ENCODE measurements at places on chromosomes 11 and 22.

- DNase-seq: no peak
Measured at GRCh38 chr22:30381264-30381663, 5.9 kb downstream of the RNF215 start.

DNA sequence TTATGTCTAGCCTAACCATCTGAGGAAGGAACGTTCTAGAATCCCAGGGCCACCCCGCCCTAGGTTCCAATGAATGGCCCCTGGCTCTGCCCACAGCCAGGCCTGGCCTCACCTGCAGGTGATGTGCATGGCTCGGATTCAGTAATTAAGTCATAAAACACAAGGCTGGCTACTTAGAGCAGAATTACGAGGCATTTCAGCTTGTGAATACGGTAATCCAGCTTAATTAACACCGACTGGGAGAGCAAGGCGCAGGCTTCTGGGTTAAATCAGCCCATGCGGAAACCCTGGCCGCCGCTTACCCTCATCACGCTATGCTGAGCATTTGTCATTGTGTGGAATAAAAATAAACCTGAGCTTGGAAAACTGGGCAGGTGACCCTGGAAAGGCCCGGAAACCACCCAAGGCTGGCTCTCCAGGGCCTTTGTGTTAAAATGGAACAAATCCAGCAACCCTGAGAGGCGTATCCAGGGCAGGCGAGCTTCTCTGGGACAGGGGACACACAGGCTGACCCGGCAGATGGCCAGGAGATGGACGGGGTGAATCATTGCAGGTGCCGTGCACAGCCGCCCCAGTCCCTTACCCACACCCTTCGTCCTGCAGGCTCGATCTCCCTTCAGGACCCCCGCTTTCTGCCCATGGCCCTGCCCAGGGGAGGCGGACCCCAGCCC is 220.2 kb downstream of the CTTN start:
- DNase-seq: no peak

- no peak for DNase-seq
Measured at GRCh38 chr11:81219661-81220060, 1514.0 kb downstream of the FAM181B start.

GRCh38 chr11:75996523-75997442 is 181.8 kb downstream of the UVRAG start:
- DNase-seq: no peak

- no peak for DNase-seq
Measured at GRCh38 chr22:23163665-23164064, 16.6 kb upstream of the BCR start.

GRCh38 chr22:45832180-45832579 is 144.8 kb downstream of the WNT7B start:
- no peak for DNase-seq

DNA sequence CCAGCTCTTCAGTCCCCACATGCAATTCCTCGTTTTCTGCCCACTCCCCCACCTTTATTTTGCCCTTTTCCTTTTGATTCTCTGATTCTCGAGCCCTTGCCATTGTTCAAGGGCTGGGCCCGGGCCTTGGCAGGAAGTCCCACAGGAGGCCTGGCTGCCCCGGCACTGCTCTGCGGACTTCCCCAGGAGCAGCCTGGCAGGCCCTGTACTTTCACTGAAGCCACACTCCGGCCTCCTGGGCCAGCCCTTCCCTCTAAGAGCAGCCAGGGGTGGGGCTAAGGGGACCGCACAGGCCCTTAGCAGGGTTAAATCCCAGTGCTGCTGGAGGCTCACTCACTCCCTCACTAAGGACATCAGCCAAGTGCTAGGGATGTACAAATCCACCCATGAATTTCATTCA is 4.1 kb downstream of the LRRC32 start:
- no peak for DNase-seq

DNA sequence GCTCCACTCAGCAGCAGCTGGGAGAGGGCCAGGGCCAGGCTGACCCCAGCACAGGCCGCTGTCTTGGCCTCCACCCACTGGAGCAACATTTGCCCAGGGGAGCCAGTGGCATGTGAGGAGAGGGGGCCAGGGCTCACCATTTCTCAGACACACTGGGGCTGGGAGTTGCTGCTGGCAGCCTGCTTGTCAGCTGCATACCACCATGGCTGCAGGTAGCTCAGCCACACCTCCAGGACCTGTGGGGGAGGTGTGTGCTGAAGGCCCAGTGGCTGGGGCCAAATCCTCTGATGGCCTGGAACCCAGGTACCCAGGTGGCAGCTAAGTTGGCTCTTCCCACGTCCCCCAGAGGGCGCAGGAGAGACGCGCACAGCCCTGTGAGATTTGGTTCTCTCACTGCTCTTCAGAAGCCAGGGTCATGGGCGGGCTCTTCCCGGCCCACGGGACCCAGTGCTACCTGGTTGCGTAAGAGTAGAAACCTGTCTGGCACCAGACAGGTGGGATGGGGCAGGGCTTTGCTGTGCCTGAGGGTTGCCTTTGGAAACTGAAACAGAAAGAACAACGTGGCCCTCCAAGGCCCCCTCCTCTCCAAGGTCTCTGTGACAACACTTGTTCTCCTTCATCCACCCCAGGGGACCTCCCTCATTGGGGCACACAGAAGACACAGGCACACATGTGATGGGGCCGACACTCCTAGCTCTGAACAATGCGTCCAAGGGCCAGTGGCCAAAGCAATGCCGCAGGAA is 98.8 kb downstream of the MED15 start:
- DNase-seq: peak; percentile 24

DNA sequence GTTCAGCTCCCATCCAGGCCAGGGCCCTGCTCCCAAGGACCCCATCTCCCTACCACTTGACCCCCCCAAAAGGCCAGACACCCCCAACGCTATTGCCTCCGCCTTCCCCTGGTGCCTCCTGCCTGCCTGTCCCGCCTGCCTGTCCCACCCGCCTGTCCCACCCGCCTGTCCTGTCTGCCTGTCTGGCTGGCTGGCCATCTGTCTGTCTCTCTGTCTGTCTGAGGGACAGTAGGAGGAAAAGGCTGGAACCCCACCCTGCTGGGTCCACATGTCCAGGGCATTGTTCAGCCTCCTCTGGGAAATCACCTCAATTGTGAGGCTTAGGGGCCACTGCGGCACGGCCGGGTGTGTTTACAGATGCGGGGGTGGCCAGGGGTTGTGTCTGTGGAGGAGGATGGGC is 25.3 kb upstream of the CBX7 start:
- no peak for DNase-seq

GRCh38 chr11:6397636-6398035 is 7.4 kb downstream of the SMPD1 start:
- DNase-seq: no peak

DNA sequence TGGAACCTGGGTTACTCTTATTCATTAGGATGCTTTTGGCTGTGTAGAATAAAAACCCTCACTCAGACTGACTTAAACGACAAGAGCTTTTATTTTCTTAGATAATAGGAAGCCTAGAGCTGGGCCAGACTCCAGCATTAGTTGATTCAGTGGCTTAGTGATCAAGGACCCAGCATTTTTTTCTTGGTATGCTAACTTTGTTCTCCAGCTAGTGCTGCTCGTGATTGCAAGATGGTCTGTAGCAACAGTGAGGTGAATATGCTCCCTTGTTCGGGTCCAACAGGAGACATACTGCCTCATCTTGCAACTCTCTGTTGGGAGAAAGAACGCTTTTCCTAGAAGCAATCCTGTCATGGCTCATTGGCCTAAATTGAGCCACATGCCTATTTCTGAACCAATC is 33.4 kb downstream of the INSC start:
- no peak for DNase-seq

- no peak for DNase-seq
Measured at GRCh38 chr11:77602381-77603088, 12.8 kb downstream of the AQP11 start.

- DNase-seq: no peak
Measured at GRCh38 chr11:27218421-27219038, 144.5 kb downstream of the CCDC34 start.

DNA sequence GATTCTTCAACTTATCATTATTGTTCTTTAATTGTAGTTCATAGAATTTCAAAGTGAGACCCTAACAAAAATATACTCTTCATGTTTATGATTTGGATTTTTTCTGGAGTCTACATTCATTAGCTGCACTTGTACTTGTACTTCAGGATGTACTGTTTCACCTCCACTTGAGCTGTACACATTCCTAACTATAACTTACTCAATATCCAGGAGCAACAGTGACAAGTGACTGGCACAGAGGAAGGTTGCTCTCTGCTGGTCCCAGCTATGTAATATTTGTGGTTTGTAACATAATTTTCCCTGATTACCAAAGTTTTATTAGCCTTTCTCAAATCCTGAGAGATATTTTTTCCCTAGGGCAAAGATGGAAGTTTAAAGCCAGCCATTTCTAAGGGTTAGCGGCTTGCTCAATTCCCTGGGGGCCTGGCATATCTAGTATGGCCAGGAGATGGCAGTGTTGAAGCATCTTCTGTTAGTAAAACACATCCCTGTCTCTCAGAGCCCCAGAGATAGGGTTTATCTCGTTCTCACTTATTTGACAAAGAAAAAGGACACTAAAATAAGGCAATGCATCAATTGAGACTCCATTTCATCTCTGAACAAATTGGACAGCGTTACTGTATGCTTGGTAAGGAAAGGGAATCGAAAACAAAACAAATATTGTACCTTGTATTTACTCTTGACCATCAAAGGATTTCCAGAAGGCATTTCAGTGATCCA is 14.2 kb downstream of the OR52A5 start:
- DNase-seq: no peak

GRCh38 chr22:37659897-37660708 is 1.6 kb downstream of the PDXP start:
- DNase-seq: no peak

All from stimulated activated CD8-positive, alpha-beta memory T cell treated with anti-CD3 and anti-CD28 coated beads, Interleukin-15, amount 100 ng/mL, for 24 hours (primary cell).